ENCODE measurements at places on chromosomes 11 and 22.
A peak's percentile ranks its signal among the peaks of the same experiment; 100 is the strongest.

GRCh38 chr11:35041070-35041554 lies 97.9 kb upstream of the CD44 start:
- DNase-seq: no peak

DNA sequence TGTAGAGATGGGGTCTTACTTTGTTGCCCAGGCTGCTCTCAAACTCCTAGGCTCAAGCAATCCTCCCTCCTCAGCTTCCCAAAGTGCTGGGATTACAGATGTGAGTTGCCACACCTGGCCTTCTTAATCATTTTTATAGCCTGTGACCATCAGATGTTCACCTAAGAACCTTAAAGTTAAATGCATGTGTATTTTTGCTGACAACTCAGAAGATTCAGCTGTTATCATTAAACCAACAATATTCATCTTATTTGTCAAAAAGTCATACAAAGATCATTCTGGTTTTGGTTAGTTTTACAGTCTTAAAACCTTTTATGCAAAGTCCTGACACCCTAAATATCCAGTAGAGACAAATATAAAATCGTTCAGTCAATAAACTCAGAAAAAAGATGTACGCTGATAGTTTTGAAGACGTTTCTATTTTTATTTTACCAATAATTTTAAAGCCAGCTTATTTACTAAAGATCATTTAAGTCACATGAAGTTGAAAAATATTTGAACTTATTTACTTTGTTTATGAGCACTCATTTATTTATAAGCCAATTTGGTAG lies 22.2 kb downstream of the CLDN5 start:
- no peak for DNase-seq

GRCh38 chr22:46047841-46048595 lies 71.1 kb upstream of the WNT7B start:
- DNase-seq: peak; percentile 72

DNA sequence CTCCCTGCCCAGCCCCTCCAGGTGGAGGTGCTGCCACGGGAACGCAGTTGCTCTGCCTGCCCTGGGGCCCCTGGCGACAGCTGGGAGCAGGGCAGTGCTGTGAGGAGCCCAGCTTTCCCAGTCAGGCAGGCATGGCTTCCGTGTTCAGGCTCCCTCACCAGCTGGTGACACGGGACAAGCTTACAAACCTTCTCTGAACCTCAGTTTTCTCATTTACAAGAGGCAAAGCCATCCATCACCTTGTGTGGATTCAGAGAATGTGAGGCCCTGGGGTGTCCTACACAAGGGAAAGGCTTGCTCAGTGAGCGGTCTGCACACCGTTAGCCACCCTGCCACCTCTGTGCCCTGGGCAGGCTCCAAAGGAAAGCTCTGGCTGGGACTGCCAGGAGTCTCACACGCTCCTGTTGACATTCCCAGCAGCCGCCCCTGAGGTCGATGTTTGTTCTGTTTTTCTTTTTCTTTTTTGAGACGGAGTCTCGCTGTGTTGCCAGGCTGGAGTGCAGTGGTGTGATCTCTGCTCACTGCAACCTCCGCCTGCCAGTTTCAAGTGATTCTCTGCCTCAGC lies 23.5 kb downstream of the SUN2 start:
- DNase-seq: no peak

DNA sequence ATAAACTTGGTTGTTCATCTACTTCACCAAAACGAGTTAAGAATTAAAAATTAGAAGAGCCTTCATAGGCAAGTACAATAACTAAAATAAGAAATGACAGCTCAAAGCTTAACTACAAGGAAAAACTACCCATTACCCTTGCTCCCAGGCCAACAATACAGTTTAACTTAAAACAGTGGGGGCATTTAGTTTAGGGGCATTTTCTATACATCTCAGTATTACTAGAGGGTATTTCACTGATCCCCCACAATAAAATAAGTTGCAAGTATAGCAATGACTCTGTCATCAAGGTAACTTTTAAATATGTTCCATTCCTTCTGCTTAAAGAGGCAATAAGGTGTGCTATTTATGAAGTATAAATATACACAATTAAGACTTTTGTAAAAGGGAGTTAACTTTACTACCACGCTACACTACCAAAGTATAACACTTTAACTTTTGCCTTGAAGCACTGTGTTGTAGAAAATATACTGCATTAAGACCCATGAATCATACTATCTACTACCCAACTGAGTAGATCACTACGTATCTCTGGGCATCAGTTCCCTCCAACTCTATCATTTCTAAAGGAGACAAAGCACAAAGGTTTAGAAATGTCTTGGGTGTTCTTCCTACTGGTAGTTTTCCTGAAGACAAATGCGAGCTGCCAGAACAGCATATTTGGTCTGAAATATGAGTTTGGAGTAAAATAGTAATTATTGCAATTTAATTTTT lies 29.8 kb downstream of the CHORDC1 start:
- DNase-seq: no peak

- no peak for DNase-seq
Observed at GRCh38 chr22:17824457-17824856, 50.2 kb upstream of the BID start.

DNA sequence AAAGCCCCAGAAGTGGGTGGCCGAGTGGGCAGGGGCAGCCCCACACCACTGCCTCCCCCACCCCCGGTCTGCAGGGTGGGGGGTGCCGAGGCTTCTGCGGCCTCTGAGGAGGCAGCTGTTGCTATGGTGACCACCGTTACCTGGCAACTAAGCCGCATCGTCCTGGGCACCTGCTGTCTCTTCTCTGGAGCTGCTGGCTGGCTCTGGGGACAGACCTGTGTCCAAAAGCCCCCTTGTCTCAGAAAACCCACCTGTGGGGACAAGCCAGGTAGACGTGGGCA lies 79.9 kb upstream of the PRR5 start:
- no peak for DNase-seq

DNA sequence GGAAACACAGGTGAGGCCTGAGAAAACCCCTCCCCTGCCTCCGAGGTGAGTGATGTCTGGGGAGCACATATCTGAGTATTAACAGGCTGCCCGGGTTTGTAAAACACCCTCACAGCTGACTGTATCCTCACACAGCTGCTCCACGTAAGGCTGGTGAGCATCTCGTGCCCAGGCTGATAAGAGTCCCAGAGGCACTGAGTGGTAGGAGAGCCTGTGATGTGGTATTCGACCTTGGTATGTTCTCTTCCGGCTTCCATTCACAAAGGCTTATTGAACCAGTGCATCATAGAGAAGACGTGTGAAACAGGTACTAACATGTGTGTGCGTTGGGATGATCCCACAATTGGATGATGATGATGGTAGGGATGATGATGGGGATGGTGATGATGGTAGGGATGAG lies 71.7 kb downstream of the RASSF10 start:
- DNase-seq: no peak

DNA sequence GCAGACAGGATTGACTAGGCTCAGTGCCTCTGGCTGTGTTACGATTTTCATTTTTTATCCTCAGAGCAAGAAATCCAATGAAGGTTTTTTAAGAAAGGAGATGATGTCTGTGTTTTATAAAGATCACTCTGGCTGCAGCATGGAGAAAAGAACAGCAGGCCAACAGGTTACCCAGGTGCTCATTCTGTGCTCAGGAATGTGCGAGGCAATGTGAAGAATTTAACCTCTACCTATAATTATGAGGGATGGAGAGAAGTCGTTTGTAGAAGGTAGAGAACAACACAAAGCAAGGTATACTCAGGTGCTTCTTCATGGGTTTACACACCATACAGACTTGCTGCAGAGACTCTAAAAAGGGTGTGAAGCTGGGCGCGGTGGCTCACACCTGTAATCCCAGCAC lies 10.0 kb upstream of the RTCB start:
- no peak for DNase-seq

DNA sequence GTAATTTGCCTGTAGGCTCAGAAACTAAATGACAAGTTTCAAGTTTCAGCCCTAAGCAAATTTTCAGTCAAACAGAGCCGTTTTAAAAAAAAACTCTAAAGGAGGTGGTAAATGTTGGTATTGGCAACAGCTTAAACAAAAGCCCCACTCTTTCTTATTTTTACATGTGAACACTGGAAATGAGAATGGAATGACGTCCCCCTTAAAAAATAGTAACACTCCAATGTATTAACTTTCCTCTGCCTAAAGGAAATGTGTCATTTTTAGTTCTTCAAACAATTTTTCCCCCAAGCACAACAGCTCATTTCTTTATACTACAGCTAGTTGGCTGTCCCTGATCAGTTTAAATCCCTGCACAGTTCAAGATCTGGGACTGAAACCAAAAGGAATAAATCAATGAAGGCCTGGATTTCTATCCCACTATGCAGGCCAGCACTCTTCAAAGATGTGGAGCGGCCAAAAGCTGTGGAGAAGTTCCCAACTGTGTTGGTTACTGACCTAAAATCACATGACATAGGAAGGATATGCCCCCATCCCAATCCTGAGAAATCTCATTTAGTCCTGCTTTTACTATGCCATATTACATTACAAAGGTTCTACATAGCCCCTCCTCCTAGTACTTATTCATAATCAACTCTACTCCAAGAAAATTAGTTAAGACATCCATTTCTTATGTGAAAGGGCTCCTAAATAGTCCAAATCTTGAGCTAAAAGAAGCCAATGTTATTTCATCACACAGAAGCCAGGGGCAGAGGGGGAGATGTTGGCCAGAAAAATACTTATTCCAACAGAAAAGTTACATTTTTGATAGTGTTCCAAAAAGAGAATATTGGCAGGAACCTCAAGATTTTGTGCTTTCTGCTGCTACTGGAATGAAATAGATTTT lies 95.9 kb downstream of the CADM1 start:
- no peak for DNase-seq

DNA sequence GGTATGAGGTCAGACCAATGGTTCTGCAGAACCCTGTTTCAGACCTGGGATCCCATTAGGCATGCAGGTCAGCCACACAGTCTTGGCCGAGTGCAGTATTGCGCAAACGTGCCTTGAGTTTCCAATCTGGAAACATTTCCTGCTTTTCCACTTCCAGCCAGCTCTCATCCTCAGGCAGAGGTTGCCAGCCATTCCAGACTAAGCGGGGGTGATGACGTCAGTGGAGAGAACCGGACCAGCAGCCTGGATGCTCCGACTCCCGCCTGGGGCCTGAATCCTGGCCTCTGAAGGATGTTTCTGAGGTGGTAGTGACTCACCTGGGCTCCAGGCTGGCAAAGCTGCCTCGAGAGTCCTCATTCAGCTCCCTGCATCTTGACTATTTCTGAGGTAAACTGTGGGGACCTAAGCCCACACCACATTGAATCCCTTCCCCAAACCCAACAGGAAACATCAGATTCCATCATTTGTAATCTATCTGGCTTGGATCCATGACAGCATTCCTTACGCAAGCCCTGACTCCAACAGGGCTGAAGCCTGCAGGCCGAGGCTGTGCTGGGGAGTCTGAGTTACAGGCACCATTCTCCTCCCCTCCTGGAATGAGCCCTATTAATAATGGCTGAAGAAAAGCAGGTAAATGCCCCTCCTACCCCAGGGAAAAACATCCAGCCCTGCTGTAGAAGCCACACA lies 83.0 kb downstream of the ABTB2 start:
- DNase-seq: no peak

DNA sequence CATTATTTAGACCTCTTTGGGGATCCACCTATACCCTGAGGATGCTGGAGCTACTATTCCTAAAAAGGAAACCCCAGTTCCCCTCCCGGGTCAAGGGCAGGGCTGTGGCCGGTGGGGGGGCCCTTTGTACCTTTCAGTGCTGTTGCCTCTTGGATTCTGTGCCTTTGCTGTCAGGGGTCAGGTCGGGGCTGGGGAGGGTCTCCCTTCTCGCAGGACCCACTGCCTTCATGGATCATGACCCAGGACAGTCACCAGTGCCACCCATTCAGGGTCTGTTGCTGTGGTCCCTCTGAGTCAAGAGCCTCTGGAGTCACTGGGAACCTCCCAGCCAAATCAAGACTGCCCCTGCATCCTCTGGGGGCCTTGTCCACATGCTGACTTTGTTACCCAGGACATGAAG lies 78.1 kb upstream of the CCND1 start:
- DNase-seq: no peak

- DNase-seq: no peak
Observed at GRCh38 chr22:22981670-22982571, 88.4 kb upstream of the GNAZ start.

- no peak for DNase-seq
Observed at GRCh38 chr11:18490736-18491485, 35.3 kb downstream of the LDHAL6A start.

- no peak for DNase-seq
Observed at GRCh38 chr22:44057401-44057987, 33.4 kb downstream of the PARVB start.

DNA sequence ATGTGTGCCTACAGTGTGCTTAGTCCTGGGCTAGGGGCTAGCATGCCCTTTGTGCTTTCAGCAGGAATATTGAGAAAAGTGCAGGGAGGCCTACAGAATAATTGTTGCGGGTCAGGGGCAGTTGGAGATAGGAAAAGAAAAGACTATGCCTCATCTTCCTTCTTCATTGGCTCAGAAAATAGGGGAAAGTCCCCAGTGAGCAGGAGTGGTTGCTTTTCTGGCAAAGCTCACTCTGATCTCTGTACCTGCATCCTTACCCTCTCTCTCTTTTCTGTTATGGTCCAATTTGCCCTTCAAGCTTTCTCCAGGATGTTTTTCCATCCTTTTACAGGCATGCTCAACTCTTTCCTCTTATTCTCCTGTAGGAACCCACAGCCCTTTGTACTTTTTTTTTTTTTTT lies 29.5 kb upstream of the RRM1 start:
- no peak for DNase-seq

- no peak for DNase-seq
Observed at GRCh38 chr11:117481885-117482284, 154.2 kb downstream of the CEP164 start.

- DNase-seq: no peak
Observed at GRCh38 chr11:133518702-133519264, 13.5 kb downstream of the OPCML start.

DNA sequence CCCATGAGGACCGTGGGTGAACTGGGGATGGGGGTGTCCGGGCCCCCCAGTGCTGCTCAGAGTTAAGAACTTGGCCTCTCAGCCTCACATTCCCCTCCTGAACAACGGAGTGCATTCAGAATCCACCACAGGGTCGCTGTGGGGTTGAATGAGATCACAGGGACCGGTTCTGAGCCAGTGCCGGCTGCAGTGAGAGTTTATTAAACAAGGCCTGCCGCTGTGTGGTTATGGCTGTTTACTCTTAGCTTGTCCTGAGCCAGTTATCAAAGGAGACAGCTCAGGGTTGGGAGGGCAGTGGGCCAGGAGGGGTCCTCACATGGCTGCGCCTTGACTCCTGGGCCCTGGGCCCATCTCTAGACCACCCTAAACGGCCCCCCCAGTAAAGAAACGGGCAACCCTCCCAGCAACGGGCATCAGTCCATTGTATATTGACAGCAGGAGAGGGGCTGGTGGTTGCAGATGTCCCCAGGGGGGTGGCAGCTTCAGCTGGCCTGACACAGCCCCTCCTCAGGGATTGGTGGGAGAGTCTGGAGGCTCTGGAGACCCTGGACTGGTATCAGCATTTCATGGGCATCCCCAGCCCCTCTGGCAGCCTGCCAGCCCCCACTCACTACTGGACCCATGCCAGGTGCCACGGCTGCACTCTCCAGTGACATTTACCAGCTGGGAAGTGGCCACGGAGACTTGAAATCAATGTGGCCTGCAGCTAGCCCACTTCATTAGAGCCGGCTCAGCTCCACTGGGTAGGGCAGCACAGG lies 15.1 kb upstream of the CABP7 start:
- no peak for DNase-seq

- peak; percentile 62 for DNase-seq
Observed at GRCh38 chr11:60951606-60951903, 421 bp downstream of the SLC15A3 start.

Data from suppressor macrophage (primary cell).